CD4-positive, alpha-beta T cell treated with Interleukin-17A for 4 hours (primary cell): ENCODE measurements at places on chromosomes 1 and 21.

GRCh38 chr1:101410048-101410878, 173.4 kb downstream of the S1PR1 start:
- DNase-seq: no peak

DNA sequence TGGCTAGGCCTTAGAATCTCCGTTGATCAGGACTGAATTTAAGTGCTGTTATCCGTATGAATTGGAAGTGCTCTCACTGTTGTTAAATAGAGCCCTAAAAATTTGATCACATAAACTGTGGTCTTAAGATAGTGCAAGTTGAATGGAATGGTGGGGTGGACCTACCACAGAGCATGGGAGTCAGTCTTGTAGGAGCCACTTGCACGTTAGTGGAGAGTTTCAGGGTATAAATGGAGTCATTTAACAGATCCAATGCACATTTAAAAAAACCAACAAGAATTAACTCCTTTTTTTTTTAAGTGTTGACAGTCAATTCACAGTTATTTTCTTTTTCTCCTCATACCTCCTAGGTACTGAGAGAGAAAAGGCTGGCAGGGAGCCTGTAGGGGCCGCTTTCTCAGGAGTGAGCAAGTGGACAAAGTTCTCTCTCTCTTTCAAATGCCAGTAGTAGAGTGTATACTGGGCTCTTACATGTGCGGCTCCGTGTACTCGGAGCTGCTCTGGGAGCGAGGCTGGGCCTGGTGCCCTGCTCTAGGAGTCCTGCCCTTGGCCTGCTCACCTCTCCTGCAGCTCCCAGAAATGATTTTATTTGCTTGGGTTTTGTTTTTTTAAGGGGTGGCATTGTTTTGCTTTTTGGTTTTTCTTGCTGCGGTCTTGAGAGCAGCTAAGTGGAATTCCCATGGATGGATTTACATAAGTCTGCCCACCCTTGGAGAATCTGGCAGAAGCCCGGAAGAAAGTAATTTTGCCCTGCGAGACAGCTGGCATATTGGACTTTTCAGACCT, 91.3 kb downstream of the ATP5PO start:
- DNase-seq: no peak

GRCh38 chr1:45522324-45523104, 830 bp upstream of the PRDX1 start:
- no peak for DNase-seq

GRCh38 chr1:98147280-98147679, 226.4 kb upstream of the DPYD start:
- no peak for DNase-seq

DNA sequence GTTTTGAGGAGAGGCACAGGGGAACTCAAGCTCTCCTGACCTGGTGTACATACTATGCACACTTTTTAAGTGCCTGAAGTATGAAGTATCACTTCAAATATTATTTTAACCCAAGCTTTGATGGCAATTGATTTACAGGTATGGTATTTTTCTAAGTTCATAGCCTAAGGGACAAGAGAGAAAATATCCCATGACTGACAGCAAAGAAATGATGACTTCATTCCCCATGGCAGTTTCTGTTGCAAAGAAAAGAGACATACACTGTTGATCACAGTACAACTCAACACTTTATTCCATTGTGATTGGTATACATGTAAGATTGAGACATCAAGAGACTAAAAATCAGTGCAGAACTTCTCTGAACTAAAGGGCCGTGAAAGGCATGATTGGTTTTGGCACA, 41.8 kb upstream of the BCL10 start:
- no peak for DNase-seq

GRCh38 chr1:25100151-25100833, 132.0 kb downstream of the SYF2 start:
- DNase-seq: peak; percentile 7

GRCh38 chr1:204842892-204843291, 27.8 kb upstream of the NFASC start:
- DNase-seq: no peak

DNA sequence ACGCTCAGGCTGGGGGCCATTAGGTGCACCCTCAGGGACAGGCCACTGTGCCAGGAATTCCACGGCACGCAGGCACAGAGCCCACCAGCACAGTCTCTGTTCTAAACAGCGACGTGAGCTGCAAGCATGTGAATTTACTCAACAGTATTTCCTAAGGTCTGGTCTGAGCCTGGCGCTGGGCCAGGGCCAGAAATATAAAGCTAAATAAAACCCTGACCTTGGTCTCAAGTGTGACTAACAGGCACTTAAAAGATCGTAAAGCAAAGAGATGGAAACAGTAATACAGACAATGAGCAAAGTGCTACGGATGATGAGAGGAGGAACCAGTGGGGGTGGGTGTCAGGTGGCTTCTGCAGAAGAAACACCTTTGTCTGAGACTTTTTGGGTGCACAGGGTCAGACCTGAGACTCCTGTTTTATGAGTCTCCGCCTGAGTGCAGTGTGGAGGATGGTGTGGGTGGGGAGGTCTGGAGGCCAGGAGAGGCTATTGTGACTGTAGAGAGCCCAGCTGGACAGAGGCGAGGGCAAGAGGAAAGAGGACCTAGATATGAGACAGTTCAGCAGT, 53.4 kb upstream of the EDN2 start:
- no peak for DNase-seq

DNA sequence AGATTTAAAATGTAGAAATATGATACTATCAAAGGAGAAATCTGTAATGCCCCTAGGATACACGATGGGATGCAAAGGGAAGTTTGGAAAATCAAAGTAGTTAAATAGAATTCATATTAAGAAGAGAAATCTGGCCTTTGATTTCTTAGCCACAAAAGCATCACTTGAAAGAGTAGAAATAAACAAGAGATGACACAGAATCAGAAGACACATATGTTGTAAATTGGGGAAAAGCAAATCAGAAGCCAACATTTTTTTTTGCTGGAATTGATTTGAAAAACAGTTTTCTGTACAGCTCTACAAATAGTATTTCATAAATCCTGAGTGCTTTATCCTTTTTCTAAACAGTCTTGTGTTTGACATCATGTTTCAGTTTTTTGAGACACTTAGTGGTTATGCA, 12.4 kb upstream of the TNFSF18 start:
- no peak for DNase-seq

DNA sequence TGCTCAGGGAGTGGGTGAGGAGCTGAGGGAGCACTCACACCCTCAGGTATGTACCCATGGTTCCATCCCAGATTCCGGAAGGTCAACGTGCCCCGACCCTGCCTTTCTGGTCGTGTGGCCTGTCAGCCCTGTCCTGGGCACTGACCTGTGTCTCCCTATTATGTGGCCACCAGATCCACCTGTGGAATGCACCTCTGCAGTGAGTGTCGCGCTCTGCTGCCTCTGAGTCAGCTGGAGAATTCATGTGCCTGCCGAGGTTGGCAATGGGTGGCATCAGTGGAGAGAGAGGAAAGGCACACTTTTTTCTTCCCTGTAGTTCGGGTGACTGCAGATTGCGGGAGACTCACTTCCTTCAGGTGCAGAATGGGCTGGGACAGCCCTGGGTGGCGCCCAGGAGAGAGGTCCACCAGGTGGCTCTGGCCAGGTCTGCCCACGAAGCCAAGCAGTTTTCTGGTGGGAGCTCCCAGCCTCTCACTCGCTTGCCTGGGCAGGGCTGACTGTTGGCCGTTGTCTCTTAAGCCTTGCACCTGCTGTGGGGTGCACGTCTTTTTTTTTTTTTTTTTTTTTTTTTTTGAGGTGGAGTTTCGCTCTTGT, 176.1 kb upstream of the TMEM51 start:
- DNase-seq: no peak

DNA sequence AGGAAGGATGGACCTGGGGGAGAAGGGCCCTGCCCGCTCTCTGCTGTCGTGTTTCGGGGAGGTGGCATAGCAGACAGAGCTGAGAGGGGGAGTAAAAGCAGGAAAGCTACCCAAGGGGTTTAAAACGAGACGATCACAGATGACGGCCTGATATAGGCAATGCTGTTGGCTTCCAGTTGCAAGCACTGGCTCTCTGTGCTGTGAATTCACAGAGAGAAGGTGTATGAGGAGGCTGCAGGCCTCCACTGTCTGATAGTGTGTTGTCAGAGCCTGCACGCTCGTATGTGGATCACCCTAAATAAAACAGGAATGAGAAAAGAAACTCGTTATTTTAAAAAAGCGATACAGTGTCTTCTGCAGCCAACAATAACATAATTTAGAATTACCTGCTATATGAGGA, 57.4 kb downstream of the LGR6 start:
- no peak for DNase-seq
